ENCODE measurements at places on chromosomes 7 and 10. TPM values are rescaled to one million over a fixed set of nuclear protein-coding genes. Genes with fewer than 3 reads are reported as not detected.

- no peak for DNase-seq
These were observed 45.1 kb upstream of the INHBA start for GRCh38 chr7:41747961-41748360.

- DNase-seq = no peak
These were observed 490.7 kb downstream of the TYW1 start for GRCh38 chr7:67487316-67487715.

GRCh38 chr10:19077276-19077675 is 28.7 kb downstream of the MALRD1 start:
- DNase-seq = no peak

- DNase-seq = no peak
These were observed 107.9 kb downstream of the ACTR3B start for GRCh38 chr7:152867502-152867874.

Gene ZNF862
- total RNA-seq = 9.4 TPM

DNA sequence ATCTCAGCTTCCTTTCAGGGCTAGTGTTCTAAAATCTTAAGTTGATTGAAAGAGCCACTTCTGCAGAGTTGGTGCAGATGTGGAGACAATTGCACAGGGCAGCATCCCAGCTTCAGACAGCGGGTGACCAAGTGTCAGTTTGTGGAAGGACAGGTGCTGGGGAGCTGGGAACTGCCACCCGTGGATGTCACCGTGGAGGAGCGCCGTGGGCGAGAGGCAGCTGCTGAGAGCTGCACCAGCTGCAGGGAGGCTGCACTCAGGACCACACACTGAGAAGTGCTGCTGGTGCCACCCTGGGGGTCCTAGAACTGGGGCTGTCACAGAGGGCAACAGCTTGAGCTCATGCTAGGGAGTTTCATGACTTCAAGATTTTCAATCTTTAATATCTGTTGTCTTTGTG is 543.0 kb upstream of the FZD8 start:
- DNase-seq = no peak

DNA sequence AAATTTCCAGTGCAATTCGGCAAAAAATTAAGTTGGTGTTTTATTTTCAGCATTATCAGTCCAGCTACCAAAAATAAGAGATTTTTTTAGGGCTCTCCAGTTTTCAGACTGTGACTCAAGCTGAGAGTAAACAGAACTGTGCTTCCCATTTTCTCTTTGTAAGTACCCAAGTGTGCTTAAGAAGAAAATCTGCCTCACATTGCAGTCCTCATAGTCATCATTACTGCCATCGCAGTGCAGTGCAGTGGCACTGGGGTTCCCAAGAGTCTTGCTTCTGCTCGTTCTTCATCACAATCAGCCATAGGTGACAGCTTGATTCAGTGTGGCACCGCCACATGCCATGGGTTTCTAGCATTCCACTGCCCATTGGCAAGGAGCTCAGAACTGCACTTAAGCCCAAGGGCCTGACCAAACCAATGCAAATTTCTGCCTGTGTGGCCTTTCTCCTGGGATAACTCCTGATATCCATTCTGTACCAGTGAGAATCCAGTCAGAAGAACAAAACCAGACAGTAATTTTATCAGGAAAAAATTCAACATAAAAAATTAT is 25.6 kb upstream of the ERCC6 start:
- no peak for DNase-seq

DNA sequence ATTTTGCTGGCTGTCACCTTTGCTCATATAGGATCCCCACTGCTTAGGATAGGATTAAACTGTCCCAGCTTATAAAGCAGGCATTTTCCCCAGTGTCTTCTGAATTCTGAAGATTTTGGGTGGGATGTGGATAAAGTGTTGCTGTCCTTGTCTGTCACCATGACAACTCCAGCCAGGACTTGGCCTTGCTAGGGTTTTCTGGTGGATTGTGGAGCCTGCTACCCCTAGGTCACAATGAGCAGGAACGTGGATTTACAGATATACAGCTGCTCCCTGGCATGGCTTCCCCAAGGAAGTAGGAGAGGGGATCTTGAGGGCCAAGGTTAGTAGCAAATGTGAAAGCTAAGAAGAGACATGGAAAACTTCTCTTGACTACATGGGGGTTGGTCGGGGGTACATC is 220.7 kb downstream of the WDR11 start:
- DNase-seq = no peak

Gene SLC39A12
- 0.35 TPM for total RNA-seq

DNA sequence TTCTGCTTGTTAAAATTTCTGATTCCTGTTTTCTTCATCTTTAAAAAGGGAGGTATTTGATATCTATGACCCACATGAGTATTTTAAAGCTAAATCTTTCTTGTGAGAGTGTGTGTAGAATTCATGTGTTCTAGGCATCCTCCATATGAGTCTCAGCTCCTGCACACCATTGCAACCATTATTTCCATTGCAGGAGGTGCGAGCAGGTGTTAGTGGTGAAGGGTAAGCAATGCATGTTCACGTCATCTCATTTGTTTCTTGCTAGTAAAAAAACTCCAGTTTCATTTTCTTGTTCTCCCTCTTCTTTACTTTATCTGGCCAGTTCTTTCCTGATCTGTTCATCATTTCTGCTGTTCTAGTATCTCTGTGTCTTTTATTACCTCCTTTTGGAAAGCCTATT is 100.5 kb downstream of the ADRA2A start:
- DNase-seq = no peak

DNA sequence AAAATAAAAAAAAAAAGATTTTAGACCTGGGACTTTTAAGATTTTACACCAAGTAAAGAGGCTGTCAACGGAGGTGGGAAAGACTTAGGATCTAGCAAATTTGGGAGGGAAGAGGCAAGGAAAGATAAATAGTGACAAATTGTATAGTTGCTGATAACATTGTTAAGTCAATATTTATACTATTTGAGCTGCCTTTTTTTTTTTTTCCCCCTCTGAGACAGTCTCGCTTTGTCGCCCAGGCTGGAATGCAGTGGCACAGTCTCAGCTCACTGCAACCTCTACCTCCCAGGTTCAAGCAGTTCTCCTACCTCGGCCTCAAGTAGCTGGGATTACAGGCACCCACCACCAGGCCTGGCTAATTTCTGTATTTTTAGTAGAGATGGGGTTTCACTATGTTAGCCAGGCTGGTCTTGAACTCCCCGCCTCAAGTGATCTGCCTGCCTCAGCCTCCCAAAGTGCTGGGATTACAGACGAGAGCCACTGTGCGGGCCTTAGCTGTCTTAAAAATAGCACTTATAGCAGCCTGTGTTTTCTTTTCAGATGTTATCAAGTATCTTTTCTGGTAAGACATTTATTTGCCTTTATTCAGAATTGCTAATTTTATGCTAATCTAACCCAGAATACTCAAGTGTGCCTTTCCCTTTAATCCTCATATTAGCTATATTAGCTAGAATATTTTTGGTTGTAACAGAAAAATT is 94.5 kb downstream of the MMRN2 start:
- DNase-seq = no peak

Gene PLPP4
- total RNA-seq = not detected

Gene FAM131B
- 1.8 TPM for total RNA-seq

DNA sequence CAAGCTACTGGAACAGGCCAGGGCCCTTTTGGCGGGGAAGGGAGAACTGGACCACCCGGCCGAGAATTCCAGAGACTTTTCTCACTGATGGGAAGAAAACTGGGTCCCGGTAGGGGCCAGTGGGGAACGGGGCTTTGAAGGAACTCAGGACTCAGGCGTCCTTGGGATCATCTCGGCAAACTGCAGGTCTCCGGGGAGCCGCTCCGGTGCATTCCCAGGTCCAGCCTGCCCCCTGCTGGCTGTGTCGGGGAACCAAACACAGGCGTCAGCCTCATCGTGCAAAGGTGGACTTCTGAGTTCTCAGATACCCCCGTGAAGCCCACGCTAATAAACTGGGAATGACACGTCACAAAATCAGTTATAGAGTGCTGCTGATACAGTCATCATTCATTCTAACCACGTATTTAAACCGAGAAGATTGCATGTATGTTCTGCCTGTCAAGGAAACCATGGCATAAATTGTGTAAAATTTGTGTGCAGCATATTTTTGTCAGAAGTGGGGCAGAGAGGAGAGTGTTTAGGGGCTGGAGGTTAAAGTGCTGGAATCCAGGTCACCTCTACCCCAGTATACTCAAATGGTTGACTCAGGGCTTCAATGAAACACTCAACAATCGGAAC is 76.1 kb upstream of the CPXM2 start:
- no peak for DNase-seq

DNA sequence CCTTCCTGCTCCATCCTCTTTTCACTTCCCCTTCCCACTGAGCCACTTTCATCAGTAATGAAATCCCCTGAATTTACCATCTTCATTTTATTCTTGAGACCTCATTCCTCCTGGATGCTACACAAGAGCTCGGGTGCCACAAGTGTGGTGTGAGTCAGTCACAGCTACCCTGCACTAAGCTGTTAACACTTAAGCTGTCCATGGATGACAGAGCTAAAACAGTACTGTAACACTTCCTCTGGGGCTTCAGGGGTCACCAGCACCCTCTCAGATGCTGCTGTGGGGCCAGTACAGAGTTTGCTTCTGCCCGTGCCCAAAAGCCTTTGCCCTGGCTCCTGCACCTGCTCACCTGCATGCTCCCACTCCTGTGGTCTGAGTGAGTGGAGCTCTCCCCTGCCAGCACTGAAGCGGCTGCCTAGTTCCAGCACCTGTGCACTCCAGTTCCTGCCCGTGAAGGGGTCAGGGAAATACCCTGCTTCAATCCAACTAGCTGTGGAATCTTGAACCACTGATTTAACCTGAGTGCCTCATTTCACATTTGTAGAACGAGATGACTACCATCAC is 71.9 kb downstream of the POT1 start:
- no peak for DNase-seq

DNA sequence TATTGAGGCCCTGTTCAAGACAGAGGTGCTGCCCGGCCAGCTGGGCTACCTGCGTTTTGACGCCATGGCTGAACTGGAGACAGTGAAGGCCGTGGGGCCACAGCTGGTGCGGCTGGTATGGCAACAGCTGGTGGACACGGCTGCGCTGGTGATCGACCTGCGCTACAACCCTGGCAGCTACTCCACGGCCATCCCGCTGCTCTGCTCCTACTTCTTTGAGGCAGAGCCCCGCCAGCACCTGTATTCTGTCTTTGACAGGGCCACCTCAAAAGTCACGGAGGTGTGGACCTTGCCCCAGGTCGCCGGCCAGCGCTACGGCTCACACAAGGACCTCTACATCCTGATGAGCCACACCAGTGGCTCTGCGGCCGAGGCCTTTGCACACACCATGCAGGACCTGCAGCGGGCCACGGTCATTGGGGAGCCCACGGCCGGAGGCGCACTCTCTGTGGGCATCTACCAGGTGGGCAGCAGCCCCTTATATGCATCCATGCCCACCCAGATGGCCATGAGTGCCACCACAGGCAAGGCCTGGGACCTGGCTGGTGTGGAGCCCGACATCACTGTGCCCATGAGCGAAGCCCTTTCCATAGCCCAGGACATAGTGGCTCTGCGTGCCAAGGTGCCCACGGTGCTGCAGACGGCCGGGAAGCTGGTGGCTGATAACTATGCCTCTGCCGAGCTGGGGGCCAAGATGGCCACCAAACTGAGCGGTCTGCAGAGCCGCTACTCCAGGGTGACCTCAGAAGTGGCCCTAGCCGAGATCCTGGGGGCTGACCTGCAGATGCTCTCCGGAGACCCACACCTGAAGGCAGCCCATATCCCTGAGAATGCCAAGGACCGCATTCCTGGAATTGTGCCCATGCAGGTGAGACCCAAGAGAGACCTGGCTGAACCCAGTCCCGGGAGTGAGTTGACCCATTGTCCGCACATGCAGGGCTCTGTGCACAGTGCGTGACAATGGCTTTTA is 2.8 kb downstream of the RBP3 start:
- peak; percentile 82 for DNase-seq

DNA sequence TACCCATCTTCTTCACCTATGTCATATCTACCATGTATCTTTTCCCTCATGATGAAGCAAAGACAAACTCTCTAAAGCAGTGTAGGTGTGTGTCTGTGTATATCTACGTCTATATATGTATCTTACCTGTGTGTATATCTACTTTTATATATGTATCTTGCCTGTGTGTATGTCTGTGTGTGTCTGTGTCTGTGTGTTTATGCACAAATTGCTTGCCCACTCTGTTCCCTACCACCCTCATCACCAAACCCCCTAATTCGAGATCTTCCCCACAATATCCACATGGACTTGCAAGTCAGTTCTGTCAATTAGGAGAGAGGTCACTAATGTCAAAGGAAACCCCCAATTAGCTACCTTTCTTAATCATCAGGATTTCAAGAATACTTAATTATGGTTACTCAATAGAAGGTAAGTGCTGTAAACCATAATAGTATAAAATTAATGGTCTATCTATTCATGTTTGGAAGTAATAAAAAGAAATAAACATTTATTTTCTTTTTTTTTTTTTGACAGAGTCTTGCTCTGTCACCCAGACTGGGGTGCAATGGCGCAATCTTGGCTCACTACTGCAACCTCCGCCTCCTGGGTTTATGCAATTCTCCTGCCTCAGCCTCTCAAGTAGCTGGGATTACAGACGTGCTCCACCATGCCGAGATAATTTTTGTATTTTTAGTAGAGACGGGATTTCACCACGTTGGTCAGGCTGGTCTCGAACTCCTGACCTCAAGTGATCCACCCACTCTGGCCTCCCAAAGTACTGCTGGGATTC is 43.6 kb downstream of the ANKRD61 start:
- DNase-seq = no peak

Gene LIPJ
- total RNA-seq = not detected

GRCh38 chr7:111098011-111098925 is 7.3 kb downstream of the LRRN3 start:
- no peak for DNase-seq

DNA sequence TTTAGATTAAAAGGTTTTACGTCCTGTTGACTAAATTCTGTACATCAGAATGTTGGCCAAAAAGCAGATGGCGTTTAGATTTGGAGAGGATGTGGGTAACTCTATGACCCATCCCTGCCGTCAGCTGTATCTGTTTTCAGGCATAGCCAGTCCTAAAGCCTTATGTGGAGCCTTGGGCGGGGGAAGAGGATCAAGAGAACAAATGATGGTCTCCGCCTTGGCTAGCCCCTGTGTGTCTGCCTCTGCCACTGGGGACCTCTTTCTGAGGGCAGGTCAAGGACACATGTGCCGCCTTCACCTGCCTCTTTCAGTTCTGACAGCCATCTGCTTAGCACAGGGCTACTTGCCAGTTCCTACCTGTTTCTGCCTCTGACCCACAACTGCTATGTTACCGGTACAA is 24.1 kb downstream of the PDSS1 start:
- DNase-seq = no peak

- no peak for DNase-seq
These were observed 177.4 kb downstream of the ARHGAP12 start for GRCh38 chr10:31751051-31751737.

DNA sequence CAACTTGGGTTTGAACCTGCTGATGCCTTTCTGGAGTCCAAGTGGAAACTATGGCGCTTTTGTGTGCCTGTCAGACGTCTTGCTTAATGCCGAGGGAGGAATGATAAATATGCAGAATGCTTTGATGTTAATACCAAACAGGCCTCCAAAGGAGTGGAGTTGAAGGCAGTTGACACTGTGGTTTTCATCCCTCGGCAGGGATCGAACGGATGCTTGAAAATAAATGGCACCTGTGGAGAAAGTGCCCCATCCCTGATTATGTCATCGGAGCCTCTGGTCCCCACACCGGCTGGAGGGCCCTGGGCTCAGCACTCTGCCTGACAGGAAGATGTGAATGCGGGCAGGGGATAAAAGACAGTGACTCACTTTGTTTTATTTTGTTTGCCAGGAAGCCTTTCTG is 148.7 kb upstream of the GPR26 start:
- DNase-seq = no peak

Gene NRAP
- 0.06 TPM for total RNA-seq

- DNase-seq = no peak
These were observed 90.9 kb downstream of the NEURL1 start for GRCh38 chr10:103584216-103585010.

- no peak for DNase-seq
These were observed 32.7 kb downstream of the CALML5 start for GRCh38 chr10:5466451-5467206.
